ENCODE measurements at places on chromosomes 3 and 15. TPM values are rescaled to one million over a fixed set of nuclear protein-coding genes. Genes with fewer than 3 reads are reported as not detected.

The NEIL1 gene
- total RNA-seq: 42.9 TPM

The MME gene
- 8.4 TPM for total RNA-seq

The SCG3 gene
- 0.13 TPM for total RNA-seq

GRCh38 chr3:115688418-115688817 lies 65.1 kb downstream of the GAP43 start:
- H3K27me3 ChIP-seq: no peaks in the 10 kb centered on the region
- no peak overlapping the region for H3K4me3 ChIP-seq
- H3K27ac ChIP-seq: no peak overlapping the region

DNA sequence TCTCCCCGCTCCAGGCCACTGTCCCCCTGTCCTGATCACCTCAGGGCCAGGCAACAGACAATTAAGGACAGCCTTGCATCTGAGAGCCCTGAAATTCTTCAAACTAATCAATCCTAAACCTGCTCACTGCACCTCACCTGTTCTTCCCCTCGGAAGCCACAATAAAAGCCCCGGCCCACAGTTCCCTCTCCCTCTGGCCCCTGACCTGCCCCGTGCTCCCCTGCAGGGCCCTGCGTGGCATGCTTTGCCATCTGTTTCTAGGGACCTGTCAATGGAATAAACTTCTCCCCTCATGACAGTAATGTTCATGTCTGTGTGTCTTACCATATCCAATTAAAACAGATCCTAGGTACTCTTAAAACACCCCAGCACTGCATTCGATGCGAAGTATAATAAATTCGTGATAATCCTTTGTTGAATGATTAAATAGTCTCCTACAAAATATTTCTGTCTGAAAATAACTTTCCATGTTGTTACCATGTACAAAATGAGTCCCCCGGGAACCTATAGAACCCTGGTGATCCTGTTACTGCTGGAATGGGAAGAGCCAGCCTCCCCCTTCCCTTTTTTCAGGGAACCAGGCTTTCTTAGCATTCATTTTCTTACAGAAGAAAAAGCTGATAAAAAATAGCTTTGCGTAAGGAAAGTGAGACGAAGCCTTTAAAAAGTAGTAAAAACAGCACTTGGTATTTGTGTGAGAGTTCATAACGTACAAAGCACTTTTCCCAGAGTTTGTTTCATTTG lies 59.0 kb downstream of the ABTB1 start:
- H3K27ac ChIP-seq: no peak overlapping the region
- DNase-seq: peak; percentile 39
- no peaks in the 10 kb centered on the region for H3K36me3 ChIP-seq
- no peaks in the 10 kb centered on the region for H3K27me3 ChIP-seq

DNA sequence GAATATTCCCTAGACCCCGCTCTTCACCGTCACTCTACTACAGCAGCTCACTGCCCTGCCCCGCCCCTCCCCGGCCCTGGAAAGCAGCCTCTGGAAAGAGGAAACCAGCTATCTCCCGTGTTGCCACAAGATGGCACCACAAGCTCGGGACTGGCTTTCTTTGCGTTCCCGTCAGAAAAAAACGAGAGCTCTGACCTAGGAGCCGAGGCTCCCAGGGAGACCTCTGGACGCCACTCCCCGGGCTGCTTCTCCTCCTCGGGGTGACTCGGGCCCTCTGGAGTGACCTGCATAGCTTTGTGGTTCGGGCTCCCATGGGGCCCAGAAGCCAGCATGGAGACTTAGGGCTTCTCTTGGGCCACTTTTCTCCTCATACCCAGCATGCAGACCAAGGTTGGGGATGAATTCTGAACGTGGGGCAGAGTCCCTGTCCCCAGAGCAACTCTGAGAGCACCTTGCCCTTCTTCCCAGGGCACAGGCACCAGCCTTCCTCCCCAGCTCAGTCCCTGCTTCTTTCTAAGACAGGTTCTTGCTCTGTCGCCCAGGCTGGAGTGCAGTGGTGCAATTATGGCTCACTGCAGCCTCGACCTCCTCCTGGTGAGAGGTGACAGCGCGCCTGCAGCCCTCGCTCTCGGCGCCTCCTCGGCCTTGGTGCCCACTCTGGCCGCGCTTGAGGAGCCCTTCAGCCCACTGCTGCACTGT lies 19.0 kb downstream of the STOML1 start:
- H3K27me3 ChIP-seq: no peaks in the 10 kb centered on the region
- peak; percentile 90 for DNase-seq
- no peak overlapping the region for H3K4me3 ChIP-seq
- H3K27ac ChIP-seq: no peak overlapping the region

DNA sequence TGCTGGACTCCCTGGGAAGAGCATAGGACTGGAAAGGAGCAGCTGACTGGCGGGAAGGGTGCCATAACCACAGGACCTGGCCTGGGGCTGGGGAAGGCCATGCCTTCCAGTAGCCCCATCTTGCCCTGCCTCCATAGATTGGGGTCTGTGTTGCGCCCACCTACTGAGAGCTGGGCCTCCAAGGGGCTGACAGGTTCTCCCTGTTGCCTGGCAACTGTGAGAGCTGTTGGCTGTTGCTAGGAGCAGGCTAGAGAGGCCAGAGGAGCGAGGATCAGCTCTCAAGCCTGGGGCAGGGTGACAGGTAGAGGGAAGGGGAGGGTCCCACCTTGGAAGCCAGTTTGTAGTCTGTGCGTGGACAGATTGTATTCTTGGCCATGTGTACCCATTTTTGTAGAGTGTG lies 2.8 kb upstream of the GNAI2 start:
- no peak overlapping the region for H3K4me3 ChIP-seq
- H3K27me3 ChIP-seq: no peaks in the 10 kb centered on the region
- H3K27ac ChIP-seq: no peak overlapping the region

- DNase-seq: no peak
- no peaks in the 10 kb centered on the region for H3K27me3 ChIP-seq
- no peaks in the 10 kb centered on the region for H3K36me3 ChIP-seq
- H3K4me3 ChIP-seq: peak overlapping the region; percentile 100
- H3K27ac ChIP-seq: no peak overlapping the region
- peaks cover 4% of the 10 kb centered on the region for H3K4me1 ChIP-seq
These were observed 630 bp downstream of the KIF15 start for GRCh38 chr3:44762170-44762677.

DNA sequence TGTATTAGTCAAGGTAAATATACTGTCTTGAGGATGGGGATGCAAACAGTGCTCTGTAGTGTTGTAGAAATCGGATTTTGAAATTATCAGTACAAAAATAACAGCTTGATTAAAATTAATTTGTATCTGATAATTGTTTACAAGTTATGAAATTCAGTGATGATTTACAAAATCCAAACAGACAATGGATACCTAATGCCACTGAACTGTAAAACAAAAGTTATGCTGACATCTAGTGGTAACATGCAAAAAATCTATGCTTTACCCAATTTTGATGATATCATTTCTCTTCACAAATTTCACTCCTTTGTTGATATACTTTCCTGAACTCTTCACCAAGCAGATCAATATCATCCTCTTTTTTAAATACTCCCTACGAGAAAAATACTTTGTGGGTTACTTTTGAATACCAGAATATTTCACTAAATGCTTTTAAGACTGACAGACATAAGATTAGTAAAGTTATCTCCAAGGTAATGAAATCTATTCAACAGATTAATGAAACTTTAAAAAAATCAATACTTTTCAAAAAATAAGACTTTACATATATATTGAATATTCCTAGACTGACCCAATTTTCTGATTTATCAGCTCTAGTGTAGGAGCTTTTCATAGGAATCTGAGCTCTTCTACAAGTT lies 36.0 kb downstream of the MNS1 start:
- H3K36me3 ChIP-seq: no peaks in the 10 kb centered on the region
- no peak for DNase-seq
- no peak overlapping the region for H3K4me3 ChIP-seq
- H3K4me1 ChIP-seq: no peaks in the 10 kb centered on the region
- no peak overlapping the region for H3K27ac ChIP-seq

- no peaks in the 10 kb centered on the region for H3K36me3 ChIP-seq
- H3K27ac ChIP-seq: no peak overlapping the region
- peak overlapping the region; percentile 88 for H3K4me3 ChIP-seq
- peaks cover 5% of the 10 kb centered on the region for H3K4me1 ChIP-seq
- H3K27me3 ChIP-seq: no peaks in the 10 kb centered on the region
- DNase-seq: no peak
These were observed 1.9 kb upstream of the DLG1 start for GRCh38 chr3:197300361-197300760.

DNA sequence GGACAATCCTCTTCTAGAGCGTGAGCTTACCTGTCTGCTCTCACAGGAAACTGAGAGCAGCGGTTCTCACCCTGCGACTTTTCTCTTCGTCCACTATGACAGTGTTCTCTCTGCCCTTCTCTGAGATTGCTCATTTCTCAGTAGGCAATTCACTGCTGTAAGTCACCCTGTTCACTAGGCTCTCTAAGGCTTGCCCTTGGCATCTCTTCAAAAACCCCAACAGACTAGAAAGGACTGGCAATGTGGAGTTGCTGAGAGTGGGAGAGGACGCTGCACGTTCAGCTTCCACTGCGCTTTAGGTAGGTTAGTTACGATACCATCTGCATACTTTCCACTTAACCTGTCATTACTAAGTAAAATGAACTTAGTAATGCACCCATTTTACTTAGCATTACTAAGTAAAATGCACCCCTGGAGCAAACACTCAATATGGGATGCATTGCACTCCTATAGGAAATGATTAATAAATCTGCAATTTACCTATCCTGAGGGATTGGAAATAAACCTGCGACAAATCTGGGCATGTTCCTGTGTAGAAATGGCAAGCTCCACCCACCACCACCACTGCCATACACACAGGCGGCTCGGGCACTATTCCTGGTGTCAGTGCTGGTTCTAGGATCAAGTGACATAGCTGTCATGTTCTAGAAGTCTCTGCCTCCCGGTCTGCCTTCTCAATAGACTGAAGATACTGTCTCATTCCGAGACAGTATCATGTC lies 21.4 kb downstream of the XPC start:
- H3K27me3 ChIP-seq: no peaks in the 10 kb centered on the region
- no peak for DNase-seq
- no peaks in the 10 kb centered on the region for H3K4me1 ChIP-seq
- no peak overlapping the region for H3K27ac ChIP-seq

- H3K27me3 ChIP-seq: no peaks in the 10 kb centered on the region
- no peaks in the 10 kb centered on the region for H3K36me3 ChIP-seq
- H3K4me3 ChIP-seq: peak overlapping the region; percentile 95
- DNase-seq: no peak
- peak overlapping the region; percentile 98 for H3K27ac ChIP-seq
- H3K4me1 ChIP-seq: peaks cover 6% of the 10 kb centered on the region
These were observed 1.3 kb downstream of the BNIP2 start for GRCh38 chr15:59687836-59688235.

Measured in kidney (tissue), 22 donors.